GM12891 (cell line): ENCODE measurements at places on chromosomes 6 and 20.

GRCh38 chr6:161000632-161001031, 9.1 kb downstream of the MAP3K4 start:
- DNase-seq, result no peak

DNA sequence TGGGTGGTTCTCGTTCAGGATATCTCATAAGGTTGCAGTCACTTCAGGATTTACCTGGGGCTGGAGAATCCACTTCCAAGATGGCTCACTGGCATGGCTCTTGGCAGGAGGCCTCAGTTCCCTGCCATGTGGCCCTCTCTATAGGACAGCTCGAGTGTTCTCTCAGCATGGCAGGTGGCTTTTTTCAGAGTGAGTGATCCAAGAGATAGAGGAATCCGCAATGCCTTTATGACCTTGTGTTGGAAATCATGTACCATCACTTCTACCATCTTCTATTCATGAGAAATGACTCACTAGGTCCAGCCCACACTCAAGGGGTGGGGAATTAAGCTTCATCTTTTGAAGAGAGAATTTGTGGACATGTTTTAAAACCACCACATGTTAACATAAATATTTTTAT, 37.8 kb downstream of the PPP1R16B start:
- DNase-seq, result no peak

DNA sequence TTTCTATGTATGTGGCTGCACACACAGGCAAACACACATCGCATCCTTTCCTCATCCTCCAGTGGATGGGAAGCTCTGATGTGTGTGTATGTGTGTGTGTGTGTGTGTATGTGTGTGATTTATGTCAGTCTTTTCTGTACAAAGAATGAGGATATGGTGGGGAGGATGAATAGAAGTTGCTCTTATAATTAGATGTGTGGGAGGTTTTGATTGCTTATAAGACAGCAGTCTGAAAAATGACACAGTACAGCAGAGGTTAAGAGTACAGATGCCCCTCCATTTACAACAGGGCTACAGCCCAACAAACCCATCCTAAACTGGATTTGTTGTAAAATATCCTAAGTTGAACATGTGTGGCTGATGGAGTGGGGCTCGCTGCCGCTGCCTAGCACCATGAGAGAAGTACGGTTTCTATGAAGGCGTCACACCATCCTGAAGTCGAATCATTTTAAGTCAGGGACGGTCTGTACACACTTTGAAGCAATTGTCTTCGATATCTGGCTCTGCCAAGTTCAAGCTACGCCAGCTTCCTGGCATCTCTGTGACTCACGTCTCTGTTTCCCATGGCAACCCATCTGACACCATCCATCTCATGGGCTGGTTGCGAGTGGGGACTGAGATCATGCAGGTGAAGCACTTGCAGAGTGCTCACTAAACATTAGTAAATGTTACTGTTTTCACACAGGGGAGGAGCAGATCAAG, 252.6 kb downstream of the MYLK4 start:
- DNase-seq, result no peak

GRCh38 chr6:140078561-140079125, 704.2 kb upstream of the CITED2 start:
- DNase-seq, result no peak

DNA sequence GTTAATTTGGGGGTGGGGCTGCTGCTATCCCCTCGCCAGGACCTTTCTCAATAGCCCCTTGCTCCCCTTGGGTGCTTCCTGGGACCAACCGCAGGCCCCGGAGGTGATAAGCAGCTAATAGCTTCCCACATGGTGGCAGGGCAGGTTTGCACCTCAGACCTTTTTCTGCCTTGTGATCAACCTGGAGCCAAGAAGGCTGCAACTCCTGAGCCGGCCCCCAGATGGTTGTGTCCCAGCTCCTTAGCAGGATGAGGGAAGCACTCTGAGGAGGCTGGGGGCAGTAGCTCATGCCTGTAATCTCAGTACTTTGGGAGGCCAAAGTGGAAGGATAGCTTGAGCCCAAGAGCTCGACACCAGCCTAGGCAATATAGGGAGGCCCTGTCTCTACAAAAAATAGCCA, 85.5 kb downstream of the BMP7 start:
- no peak for DNase-seq

- no peak for DNase-seq
Measured at GRCh38 chr6:155100087-155100486, 105.0 kb downstream of the TIAM2 start.

GRCh38 chr6:159105716-159106115, 60.9 kb upstream of the TAGAP start:
- no peak for DNase-seq

DNA sequence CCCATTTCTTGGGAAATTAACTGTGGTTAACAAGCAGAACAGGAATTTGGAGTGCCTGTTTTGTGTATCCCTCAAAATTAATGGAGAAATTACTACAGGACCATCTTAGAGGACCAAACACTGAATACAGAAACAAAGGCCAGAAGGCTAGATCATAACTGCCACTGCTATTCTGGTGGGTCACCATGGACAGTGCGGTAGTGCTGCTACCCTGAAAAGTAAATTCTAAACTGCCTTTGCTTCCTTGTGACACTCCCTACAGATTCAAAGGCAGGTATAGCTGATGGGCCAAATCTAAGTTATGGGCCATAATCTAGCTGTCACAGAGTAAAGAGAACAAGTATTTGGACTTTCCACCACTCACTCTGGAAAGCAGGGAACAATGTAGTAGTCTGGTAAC, 575.8 kb upstream of the ADGRB3 start:
- no peak for DNase-seq

GRCh38 chr6:125747589-125748405, 1.6 kb upstream of the HEY2 start:
- DNase-seq, result no peak

- no peak for DNase-seq
Measured at GRCh38 chr6:46642928-46643751, 9.5 kb downstream of the CYP39A1 start.

DNA sequence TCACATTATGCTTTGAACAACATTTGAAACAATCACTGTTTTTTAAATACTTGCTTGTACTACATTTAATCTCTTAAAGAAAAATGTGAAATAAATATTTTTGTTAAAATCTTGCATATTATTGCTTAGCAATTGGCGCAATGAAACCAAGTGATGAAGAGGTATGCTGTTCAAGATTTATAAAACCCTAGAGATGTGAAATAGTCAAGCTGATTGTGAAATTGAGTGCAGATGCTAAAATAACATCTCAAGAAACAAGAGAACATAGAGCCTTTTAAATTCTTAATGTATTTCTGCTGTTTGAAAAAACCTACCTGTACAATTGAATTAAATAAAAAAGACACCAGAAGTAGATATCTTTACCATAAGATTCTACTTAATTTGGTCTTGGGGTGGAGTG, 179.2 kb upstream of the MCHR2 start:
- DNase-seq, result no peak

DNA sequence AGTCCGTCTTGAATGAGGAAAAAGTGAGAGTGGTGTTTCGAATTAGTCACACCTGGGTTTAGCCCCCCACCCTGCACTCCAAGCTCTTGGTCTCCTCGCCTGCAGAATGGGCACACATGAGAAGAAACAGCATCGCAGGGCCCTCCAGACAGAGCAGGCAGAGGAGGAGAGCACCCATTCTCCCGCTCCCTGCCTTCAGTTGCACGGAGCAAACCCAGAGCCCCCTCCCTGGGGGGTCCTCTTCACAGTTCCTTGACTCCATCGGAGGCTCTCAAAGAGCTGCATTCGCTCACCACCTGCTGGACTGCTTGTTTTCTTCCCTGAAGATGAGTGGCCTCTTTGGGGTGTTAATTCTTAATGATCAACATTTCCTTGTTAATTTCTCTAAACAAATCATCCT, 5.1 kb downstream of the CST7 start:
- DNase-seq, result no peak

DNA sequence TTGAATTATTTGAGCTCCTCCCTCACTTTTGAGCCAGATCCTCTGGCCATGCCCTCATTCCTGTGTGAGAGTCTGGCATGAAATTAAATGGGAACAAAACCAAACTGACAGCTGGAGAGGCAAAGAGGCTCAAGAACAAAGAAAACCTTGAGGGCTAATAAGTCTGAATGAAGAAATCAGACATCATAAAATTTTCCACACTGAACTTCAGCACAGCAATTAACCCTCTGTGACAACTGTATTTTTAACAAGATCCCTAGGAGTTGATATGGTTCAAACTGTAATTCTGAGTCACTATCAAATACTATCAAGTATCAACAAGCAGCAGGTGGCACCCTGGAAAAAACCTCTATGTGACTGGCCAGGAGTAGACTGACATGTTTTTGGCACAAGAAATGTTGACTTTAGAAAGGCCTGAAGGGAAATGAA, 109.4 kb upstream of the EMILIN3 start:
- no peak for DNase-seq

GRCh38 chr6:104613416-104614001, 246.2 kb downstream of the HACE1 start:
- no peak for DNase-seq

DNA sequence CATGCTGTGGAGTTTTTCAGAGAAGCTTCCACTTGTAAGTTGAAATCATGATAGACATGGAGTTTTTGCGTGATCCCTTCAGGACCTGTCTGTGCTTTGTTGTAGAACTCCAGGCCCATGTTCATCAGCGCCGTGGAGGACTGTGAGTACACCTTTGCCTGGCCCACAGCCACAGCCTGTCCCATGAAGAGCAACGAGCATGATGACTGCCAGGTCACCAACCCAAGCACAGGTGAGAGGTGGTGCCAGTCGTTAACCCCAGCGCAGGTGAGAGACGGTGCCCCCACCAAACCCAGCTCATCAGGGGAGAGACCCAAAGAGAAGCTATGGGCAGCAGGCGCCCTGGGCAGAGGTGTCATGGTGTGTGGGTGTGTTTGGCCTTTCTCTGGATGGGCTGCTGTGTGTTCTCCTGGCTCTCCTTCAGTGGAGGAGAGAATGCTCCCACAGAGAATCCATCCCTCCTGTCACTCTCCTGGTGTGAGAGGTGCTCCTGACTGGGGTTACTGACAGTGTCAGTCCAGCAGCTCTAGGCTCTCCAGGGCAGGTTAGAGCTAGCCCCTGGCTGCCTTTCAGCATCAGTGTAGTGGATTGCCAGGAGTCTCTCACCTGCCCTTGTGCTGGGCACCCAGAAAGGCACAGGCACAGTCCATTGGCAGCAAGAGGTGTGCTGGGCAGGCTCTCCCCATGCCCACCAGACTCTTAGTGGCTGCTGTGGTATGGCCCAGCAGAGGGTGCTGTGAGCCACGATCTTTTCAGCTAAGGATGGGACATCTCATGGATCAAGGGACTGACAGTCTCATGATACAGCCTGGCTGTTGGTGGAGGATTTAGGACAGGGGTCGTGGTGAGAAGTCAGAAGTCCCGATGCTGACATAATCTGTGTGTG, 49.6 kb upstream of the SLC22A1 start:
- no peak for DNase-seq

GRCh38 chr6:144415835-144416237, 130.7 kb downstream of the UTRN start:
- DNase-seq, result no peak

DNA sequence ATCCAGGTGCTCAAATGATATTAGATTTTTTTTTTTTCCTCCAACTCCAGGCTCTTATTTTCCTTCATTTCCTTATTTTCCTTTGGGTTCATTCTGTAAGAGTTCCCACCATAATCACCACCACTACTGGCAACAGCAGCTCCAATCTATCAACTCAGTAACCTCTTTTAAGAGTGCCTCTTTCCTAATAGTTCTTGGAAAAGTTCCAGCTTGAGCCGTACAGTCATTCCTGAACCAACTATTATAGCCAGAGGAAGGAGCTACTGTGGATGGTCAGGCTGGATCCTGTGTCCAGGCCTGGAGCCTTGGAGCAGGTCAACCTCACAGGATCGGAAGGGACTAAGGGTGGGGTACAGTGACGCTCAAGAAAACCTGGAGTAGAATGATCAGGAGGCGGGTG, 4.2 kb upstream of the ANGPT4 start:
- no peak for DNase-seq

DNA sequence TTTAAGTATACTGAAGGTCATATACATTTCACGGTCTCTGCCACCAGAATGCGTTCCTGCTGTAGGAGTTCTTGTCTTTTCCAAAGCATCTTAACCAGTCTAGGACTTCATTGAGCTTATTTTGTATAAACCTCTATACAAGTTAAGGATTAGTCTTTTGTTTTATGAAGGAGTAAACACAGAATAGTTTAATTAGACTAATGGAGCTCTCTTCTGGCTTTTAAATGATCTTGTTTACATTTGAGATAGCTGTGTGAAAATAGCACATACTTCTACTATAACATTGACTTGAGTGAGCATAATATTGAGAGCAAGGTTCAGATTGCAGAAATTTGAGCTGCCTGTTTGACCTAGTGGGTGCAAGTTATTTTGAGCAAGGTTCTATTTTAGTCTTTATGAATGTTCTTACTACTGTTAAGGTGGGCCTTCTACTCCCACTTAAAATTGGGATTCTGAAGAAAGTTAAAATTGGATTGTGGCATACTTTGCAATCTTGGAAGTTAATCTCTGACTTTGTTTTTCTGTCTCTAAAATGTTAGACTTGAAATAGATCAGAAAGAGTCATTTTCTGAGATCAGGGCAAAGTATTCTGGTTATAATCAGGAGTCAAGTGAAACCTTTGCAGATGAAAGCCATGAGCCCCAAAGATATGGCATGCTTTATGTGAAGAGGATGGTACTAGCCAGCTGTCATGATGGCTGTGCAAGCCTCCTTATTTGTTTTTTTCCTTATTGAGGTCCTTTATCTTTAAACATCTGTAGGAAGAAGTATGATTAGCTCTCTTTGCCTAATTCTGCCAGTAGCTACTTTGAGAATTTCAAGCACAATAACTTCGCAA, 41.8 kb downstream of the RPRD1B start:
- no peak for DNase-seq

DNA sequence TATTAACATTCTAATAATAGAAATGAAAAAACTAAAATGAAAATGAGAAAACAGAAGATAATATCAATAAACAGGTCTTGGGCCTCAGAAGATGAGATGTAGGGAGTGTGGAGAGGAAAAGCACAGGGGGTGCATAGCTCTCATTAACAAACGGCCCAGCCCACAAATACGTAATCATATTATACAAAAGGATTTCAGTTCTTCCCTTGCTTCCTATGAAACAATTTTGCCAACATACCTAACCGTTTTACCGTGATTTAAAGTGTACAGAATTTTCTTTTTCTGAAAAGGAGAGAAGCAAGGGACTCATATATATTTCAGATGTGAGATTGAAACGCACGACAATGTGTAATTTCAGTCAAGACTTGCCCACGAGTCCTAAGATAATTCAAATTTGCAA, 136.0 kb downstream of the HFE start:
- no peak for DNase-seq

- no peak for DNase-seq
Measured at GRCh38 chr6:150547502-150548222, 52.0 kb upstream of the PLEKHG1 start.
